DMS53 (cell line): ENCODE measurements at places on chromosomes 7 and 10.

DNA sequence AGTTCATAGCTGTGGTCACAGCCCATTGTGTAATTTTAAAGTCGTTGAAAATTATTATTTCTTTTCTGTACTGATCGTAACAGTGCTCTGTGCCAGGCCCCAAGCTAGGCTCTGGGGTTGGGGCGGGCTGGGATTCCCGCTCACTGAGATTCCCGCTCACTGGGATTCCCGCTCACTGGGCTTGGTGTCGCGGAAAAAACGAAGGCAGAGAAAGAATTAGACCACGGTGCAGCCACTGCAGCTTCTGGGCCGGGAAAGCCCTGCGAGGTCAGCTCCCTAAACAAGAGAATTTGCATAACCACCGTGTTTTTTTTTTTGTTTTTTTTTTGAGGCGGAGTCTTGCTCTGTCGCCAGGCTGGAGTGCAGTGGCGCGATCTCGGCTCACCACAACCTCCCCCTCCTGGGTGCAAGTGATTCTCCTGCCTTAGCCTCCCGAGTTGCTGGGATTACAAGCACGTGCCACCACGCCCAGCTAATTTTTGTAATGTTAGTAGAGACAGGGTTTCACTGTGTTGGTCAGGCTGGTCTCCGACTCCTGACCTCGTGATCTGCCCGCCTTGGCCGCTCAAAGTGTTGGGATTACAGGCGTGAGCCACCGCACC is 31.2 kb downstream of the FOXK1 start:
- DNase-seq: peak; percentile 73

- no peak for DNase-seq
These were observed 274.2 kb downstream of the BAMBI start for GRCh38 chr10:28951484-28951883.

DNA sequence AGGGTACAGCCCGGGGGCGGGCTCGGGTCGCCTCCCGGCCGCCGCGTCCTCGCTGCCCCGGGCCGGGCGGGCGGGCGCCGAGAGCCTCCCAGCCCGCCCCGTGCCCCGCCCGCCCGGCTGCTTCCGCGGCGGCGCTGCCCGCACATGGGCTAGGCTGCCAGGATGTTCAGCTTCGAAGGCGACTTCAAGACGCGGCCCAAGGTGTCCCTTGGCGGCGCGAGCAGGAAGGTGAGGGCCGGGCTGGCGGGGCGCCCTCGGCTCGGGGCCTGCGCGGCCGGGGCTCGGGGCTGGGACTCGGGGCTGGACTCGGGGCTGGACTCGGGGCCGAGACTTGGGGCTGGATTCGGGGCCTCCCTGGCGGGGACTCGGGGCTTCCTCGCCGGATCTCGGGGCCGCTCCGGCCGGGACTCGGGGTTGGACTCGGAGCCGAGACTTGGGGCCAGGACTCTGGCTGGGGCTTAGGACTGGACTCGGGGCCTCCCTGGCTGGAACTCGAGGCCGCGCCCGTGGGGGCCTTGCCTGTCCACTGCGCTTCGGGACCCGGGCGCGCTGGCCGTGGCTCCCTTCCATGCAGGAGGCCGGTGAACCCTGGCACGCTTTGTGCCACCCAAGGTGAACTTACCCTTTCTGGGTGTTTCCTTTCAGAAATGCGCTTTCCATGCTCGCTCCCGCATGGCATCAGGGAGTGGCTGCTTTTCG is 534 bp downstream of the UBE3C start:
- DNase-seq: peak; percentile 87

DNA sequence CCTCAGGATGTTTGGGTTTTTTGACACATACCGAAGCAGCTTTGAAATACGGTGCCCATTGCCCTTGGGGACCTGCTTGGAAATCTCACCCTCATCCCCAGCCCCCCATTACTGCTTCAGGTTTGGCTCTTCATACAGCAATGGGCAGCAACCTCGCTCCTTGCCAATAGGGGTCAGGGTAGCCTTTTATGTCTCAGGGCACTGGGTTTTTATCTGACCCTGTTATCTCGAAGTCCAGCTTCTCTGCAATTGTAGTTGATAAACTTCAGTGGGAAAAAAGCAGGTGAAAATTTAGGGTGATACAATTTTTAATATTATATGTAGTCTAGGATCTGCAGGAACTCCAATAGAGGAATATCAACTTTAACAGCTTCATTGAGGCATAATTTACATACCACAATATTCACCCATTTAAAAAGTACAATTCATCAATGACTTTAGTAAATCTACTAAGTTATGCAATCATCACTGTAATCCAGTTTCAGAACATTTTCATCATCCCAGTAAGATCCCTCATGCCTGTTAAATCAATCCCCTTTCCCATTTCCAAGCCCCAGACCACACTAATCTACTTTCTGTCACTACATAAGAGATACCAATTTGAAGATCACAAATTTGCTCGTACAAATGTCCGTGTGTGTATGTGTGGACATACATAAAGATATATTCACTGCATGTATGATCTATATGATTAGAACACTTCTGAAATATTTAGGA is 386.2 kb downstream of the KCNMA1 start:
- DNase-seq: peak; percentile 71

- no peak for DNase-seq
These were observed 72.6 kb upstream of the FRMD4A start for GRCh38 chr10:14403359-14403758.

DNA sequence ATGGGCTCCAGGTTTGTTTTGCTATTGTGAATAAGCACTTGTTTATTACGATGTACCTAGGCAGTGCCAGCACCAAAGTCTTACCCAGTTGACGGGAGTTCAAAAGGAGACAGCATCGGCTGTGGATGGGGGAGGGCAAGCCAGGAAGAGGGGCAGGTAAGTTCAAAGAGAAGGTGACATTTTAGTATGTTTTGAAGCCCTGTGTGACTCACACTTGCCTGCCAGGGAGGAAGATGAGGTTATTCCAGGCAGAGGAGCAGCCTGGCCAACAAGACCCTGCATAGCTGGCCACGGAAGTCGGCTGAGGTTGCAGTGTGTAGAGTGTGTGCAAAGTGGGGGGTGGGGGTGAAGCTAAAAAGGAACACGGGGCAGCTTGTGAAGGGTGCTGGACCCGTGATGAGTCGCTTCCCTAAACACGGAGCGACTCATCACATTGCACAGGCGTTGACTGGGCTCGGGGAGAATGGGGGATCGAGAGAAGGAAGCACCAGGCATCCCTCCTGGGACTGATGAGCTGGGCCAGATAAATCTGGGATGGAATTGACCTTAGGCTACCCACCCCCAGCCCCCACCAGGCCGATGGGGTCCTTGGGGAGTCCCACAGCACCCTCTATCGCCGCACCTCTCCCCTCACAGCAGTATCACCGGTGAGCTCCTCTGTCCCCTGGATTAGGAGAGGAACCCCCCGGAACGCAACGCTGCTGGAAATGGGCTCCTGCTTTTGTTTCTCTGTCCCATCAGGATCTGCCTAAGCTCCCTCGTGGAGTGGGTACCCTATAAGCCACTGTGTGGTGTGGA is 97.9 kb upstream of the IKZF1 start:
- DNase-seq: peak; percentile 54

DNA sequence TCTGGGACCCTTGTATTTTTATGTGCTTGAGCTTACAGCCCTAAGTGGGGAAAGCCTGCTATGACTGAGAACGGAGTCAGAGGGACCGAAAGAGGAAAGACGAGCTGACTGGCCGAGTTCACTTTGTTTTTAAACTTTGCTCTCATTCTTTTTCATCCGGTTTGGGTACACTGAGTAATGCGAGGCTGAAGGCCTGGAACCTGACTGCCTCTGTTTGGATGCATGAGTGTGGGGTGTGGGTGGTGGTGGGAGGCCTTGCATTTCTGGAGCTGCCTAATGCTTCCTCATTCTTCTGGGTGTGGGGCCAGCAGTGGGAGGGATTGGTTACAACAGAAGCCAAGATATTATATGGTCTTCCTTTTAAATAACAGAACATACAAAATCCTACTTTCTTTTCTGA is 155.5 kb downstream of the BUB3 start:
- no peak for DNase-seq

GRCh38 chr7:133696056-133696455 is 431.1 kb upstream of the LRGUK start:
- no peak for DNase-seq

GRCh38 chr7:44366986-44367385 is 41.6 kb upstream of the CAMK2B start:
- DNase-seq: no peak

DNA sequence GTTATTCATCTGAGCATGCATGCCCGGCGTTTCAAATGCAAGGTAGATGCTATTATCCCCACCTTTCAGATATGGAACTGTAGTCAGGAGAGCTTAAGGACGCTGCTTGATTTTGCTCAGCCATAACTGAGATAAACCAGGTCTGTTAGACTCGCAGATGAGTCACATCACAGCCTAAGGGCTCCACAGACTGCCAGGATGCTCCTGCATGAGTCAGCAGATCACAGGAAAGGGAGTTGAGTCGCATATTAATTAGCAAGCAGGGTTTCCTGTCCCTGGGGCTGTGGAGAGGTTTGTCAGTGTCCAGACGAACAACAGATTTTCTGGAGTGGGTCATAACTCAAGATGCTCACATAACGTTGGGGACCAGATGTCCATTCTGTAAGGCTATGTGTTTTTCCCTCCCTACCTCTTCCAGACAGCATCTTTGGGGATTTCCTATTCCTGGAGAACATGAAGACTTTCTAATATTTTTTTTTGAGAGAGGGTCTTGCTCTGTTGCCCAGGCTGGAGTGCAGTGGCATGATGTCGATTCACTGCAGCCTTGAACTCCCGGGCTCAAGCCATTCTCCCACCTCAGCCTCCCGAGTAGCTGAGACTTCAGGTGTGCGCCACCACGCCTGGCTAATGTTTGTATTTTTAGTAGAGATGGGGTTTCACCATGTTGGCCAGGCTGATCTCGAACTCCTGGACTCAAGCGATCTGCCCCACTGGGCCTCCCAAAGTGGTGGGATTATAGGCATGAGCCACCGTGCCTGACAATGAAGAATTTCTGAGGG is 36.7 kb downstream of the PFKFB3 start:
- DNase-seq: peak; percentile 93

- no peak for DNase-seq
These were observed 1.6 kb downstream of the CDNF start for GRCh38 chr10:14836208-14836607.

DNA sequence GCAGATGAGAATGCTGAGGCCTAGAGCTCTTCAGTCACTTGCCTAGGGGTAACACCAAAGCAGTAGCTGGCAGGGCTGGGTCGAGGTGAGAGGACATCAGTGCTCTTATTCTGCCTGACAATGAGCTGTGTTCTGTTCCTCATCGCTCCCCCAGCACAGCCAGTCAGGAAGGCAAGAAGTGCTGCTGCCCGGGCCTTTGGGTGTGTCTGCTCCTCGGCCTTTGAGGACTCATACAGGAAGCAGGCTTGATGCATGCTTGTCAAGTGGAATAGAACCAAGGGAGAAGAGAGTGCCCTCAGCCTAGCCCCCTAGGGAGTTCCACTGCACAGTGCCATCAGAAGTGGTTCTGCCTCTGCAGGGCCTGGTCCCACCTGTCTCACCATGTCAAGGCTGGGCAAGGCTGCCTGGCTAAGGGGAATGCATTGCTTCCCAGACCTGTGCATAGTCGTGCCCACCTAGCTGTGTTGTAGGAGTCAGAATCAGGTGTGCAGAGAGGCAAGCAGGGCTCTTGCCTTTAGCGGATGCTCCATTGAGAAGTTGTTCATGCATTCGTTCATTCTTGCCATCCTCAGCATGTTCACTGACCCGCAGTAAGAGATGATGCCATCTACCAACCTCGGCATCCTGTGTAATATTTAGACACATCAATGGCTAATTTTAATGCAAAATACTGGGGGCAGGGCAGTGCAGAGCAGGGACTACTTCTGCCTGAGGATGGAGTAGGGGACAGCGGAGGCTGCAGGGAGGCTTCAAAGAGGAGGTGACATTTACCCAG is 156.6 kb downstream of the RPS24 start:
- DNase-seq: no peak

- DNase-seq: no peak
These were observed 5.8 kb upstream of the ZNF22 start for GRCh38 chr10:44994752-44995530.

- no peak for DNase-seq
These were observed 135.8 kb downstream of the KCNMA1 start for GRCh38 chr10:77501846-77502261.

DNA sequence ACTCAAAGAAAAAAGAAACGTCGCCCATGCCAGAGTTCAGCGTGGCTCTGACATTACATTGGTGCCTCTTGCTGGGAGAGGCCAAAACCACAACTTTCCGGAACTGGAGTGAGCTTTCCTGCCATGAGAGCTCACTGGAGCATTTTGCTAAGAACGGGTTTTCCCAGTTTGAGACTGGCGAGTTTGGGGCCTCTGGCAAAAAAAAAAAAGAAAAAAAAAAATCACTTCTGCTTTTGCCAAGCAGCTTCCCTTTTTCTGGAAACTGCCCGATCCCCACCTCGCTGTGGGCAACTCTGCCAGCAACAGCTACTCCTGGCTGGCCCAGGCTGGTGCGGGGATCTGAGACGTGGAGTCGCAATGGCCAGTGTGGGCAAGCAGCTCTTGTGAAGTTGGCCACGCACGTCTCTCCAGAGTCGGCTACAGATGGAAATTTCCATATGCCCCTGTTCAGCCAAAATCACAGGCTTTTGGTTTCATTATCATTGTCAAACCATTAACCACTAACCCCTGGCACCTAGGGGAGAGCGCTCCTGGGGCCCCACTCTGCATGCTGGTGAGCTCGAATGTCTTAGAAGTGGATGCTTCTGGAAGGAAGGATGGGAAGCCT is 25.7 kb downstream of the PRKAG2 start:
- peak; percentile 79 for DNase-seq

- no peak for DNase-seq
These were observed 217.6 kb downstream of the TCERG1L start for GRCh38 chr10:131093795-131094366.

DNA sequence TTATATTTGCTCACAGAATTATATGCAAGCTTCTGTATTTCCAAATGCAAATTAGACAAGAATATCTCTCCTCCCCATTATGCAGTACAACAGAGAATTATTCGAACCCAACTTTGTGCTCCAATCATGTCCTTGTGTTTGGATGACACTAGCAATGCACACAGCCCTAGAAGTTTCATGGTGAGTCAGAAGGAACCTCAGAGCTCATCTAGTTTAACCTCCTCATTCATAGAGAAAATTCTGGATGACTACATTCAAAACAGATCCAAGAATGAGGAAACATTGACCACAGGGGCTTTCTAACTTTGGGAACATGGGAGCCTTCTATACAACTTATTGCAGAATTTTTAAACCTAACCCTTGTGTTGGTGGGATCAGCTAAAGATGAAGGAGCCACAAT is 12.8 kb upstream of the ARID5B start:
- no peak for DNase-seq

DNA sequence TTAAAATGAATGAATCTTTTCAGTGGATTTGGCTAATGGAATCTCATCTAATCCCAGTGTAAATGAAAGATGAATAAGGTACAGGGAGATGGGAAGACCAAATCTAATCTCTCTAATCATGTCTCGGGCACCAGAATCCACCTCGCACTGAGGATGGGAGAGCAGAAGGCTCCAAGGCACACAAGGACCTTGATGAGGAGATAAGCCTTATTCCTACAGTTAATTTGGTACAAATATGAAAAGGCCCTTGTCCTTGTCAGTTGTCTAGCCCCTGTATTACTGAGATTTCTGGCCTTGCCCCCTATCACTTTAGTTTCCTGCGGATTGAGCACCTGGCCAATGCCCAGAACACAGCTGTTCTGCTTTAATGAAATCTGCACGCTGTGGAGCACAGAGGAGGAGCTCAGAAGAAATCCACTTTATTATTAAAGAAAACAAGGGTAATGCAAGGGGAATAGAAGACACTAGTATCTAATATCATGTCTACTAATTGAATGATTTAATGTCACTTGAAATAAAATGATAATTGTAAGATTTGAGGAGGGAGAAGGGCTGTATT is 321.4 kb upstream of the HGF start:
- DNase-seq: no peak

- DNase-seq: peak; percentile 20
These were observed 40.9 kb upstream of the FHIP2A start for GRCh38 chr10:114780577-114781184.
